ENCODE measurements at places on chromosomes 13 and 19.

DNA sequence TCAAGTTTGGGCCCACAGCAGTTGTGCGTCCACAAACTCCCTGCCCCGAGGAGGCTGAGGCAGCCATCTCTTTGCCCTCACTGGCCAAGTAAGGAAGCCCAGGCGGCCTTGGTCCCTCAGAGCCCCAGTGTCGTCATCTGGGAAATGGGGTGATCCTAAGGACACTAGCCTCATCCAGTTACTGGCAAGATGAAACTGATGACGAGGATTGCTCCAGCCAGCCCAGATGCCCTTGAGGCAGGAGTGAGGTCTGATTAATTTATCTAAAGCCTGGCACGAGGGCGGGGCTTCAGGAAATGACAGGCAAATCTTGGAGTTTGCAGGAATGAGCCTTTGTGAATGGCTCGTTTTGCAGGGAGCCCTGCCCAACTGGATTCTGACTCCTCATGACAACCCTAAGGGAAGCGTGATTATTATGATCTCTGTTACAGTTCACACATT, 5.6 kb downstream of the LIPE start:
- peaks cover 13% of the 10 kb centered on the region for H3K36me3 ChIP-seq
- H3K4me1 ChIP-seq: peaks cover 38% of the 10 kb centered on the region
- no peak overlapping the region for H3K27ac ChIP-seq
- peaks cover 29% of the 10 kb centered on the region for H3K27me3 ChIP-seq
- no peak for DNase-seq

DNA sequence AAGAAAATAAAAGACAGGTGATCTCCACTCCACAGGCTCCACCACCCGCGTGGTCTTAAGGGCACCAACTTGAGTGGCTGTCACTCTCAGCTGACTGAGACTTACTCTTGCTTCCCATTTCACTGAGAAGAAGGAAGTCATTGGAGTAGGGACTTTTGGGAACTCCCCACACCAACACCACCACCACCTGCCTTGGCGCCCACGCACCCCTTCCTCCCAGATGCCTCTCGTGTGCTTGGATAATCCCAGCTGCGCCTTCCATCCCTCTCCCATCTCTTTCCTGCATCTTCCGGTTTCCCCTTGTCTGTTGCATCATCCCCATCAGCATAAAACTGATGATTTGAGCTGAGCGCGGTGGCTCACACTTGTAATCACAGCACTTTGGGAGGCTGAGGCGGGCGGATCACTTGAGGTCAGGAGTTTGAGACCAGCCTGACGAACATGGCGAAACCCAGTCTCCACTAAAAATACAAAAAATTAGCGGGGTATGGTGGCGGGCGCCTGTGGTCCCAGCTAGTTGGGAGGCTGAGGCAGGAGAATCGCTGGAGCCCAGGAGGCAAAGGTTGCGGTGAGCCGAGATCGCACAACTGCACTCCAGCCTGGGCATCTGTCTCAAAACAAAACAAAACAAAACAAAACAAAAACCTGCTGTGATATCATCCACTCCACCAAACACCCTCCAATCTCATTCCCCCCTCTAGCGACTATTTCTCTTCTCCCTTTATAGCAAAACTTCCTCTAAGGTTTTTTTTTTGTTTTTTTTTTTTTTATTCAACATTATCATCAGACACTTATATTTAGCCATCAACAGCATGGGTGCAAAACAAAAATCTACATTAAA, 25.5 kb downstream of the AP2S1 start:
- H3K27ac ChIP-seq: peak overlapping the region; percentile 54
- no peak overlapping the region for H3K4me3 ChIP-seq
- peaks cover 31% of the 10 kb centered on the region for H3K4me1 ChIP-seq

GRCh38 chr19:18603958-18604819, 2.4 kb downstream of the CRLF1 start:
- DNase-seq: no peak
- H3K27me3 ChIP-seq: peaks cover 81% of the 10 kb centered on the region
- no peaks in the 10 kb centered on the region for H3K36me3 ChIP-seq
- H3K4me1 ChIP-seq: peaks cover 35% of the 10 kb centered on the region
- H3K4me3 ChIP-seq: no peak overlapping the region

DNA sequence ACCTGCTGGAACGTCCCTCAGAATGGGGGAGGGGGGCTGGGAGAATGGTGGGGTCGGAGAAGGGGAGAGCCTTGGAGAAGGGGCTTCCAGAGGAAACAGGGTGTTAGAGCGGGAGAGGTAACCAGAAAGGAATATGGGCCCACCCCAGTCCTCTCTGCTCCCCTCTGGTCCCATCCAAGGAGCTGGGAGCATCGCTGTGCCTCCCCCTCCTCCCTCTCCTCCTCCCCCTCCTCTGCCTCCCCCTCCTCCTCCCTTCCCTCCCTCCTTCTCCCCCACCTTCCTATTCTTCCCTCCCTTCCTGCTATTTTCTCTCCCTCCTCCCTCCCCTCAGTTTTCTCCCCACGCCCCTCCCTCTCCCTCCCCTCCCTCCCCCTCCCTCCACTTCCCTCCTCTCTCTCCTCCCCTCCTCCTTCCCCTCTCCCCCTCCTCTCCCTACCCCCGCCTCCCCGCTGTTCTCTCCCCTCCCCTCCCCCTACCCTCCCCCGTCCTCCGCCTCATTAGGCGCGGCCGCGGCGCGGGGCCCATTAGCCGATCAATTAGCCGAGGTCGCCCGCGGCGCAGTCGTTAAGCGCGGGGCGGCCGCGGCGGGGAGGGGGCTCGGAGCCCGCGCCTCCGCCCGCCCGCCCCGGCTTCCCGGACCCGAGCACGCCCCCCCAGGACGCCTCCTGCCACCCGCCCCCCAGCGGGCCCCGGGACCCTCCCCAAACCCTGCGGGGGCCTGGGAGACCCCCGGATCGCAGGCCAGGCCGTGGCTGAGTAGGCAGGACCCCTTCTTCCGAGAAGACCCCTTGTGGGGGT, 15.4 kb downstream of the TLE5 start:
- peak; percentile 62 for DNase-seq
- H3K36me3 ChIP-seq: no peaks in the 10 kb centered on the region
- H3K27me3 ChIP-seq: peaks cover 83% of the 10 kb centered on the region
- H3K4me1 ChIP-seq: peaks cover 18% of the 10 kb centered on the region
- no peak overlapping the region for H3K27ac ChIP-seq
- no peak overlapping the region for H3K4me3 ChIP-seq

GRCh38 chr19:17755977-17756670, 4.8 kb downstream of the FCHO1 start:
- H3K4me1 ChIP-seq: peaks cover 20% of the 10 kb centered on the region
- DNase-seq: peak; percentile 84
- H3K27me3 ChIP-seq: no peaks in the 10 kb centered on the region
- H3K36me3 ChIP-seq: no peaks in the 10 kb centered on the region
- no peak overlapping the region for H3K4me3 ChIP-seq

DNA sequence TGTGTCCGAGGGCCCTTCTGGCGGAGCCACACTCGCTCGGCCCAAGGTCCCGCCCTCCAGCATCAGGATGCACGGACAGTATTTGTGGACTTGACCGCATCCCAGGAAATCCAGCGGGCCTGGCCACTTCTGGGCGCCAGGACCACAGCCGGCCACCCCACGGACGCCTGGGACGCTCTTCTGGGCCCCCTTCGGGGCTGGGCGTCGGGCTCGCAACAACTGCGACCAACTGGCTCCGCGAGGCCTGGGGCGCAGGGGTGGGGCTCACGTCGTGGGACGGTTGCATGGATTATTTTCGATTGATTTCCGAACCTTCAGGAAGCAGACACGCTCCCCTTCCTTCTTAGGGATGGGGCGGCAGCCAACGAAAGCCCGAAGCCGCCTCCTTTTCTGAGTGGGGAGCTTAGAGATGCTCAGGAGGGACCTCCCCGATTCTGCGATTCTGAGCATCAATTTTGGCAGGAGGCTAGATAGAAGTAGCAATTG, 521 bp upstream of the NUP58 start:
- H3K36me3 ChIP-seq: peaks cover 30% of the 10 kb centered on the region
- peaks cover 41% of the 10 kb centered on the region for H3K27me3 ChIP-seq
- no peak for DNase-seq
- peak overlapping the region; percentile 95 for H3K4me3 ChIP-seq
- peaks cover 27% of the 10 kb centered on the region for H3K4me1 ChIP-seq
- no peak overlapping the region for H3K27ac ChIP-seq

DNA sequence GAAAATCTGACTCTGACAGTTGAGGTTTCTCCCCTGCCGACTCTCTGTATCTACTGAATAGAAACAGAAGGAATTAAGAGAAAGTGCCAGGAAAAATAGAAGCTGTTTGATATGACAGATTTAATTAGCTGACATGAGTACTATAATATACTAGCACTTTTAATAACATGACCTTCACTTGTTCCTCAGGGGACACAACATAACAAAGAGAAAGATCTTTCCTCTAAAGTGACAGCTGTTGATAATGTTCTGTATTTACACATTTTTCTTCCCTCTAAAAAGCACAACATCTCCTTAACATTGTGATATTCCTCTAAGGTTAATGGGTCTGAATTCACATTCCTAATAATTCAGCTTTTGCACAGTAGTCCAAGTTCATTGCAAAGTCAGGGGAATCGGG, 1136.0 kb downstream of the PCDH17 start:
- no peak for DNase-seq
- no peaks in the 10 kb centered on the region for H3K27me3 ChIP-seq
- H3K4me3 ChIP-seq: no peak overlapping the region
- peaks cover 25% of the 10 kb centered on the region for H3K4me1 ChIP-seq

GRCh38 chr19:14974488-14974887, 5.2 kb downstream of the SLC1A6 start:
- no peak for DNase-seq
- no peak overlapping the region for H3K4me3 ChIP-seq
- H3K27me3 ChIP-seq: peaks cover 22% of the 10 kb centered on the region
- H3K27ac ChIP-seq: no peak overlapping the region
- peaks cover 20% of the 10 kb centered on the region for H3K36me3 ChIP-seq

- H3K27ac ChIP-seq: no peak overlapping the region
- no peak for DNase-seq
- peaks cover 3% of the 10 kb centered on the region for H3K36me3 ChIP-seq
- H3K4me1 ChIP-seq: peaks cover 7% of the 10 kb centered on the region
- peaks cover 3% of the 10 kb centered on the region for H3K27me3 ChIP-seq
- H3K4me3 ChIP-seq: no peak overlapping the region
Measured at GRCh38 chr13:48782429-48782840, 128.7 kb downstream of the CYSLTR2 start.

DNA sequence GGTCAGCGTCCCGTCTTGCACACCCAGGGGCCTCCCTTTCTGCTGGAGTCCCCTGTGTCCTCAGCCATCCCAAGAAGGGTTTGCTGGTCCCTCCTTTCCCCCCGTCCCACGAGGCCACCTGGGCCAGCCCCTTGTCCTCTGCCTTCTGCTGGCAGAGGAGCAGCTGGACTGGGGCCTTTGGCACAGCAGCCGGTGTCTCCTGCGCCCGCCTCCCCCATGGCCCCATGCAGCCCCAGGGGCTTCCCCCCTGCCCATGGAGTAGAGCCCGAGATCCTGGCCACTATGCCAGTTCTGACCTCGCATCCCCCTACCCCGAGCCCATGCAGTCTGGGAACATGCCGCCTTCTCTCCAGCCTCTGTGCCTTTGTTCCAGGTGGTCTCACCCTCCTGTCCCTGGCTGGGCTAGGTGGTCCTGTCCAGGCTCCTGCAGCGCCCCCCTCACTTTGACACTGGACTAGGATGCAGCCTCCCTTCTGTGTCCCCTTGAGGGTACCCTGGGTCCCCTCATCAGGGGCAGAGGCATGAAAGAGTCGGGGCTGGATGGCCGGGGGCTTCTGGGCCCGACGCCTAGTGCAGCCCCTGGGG, 5.7 kb upstream of the GARIN5A start:
- peaks cover 10% of the 10 kb centered on the region for H3K4me1 ChIP-seq
- H3K27ac ChIP-seq: no peak overlapping the region
- no peak for DNase-seq
- no peak overlapping the region for H3K4me3 ChIP-seq
- peaks cover 49% of the 10 kb centered on the region for H3K36me3 ChIP-seq

DNA sequence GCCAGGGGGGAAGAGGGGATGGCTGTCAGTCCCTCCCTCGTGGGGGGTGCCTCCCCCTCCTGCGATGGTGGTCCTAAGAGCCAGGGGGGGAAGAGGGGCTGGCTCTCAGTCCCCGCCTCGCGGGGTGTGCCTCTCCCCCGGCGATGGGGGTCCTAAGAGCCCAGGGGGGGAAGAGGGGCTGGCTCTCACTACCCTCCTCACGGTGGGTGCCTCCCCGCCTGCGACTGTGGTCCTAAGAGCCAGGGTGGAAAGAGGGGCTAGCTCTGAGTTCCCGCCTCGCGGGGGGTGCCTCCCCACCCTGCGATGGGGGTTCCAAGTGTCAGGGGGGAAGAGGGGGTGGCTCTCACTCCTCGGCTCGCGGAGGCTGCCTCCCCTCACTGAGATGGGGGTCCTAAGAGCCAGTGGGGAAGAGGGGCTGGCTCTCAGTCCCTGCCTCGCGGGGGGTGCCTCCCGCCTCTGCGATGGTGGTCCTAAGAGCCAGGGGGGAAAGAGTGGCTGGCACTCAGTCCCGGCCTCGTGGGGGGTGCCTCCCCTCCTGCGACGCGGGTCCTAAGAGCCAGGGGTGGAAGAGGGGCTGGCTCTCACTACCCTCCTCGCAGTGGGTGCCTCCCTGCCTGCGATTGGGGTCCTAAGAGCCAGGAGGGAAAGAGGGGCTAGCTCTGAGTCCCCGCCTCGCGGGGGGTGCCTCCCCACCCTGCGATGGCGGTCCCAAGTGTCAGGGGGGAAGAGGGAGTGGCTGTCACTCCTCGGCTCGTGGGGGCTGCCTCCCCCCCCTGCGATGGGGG, 2325.6 kb upstream of the PCDH20 start:
- peaks cover 5% of the 10 kb centered on the region for H3K4me1 ChIP-seq
- H3K27me3 ChIP-seq: no peaks in the 10 kb centered on the region
- H3K4me3 ChIP-seq: no peak overlapping the region

DNA sequence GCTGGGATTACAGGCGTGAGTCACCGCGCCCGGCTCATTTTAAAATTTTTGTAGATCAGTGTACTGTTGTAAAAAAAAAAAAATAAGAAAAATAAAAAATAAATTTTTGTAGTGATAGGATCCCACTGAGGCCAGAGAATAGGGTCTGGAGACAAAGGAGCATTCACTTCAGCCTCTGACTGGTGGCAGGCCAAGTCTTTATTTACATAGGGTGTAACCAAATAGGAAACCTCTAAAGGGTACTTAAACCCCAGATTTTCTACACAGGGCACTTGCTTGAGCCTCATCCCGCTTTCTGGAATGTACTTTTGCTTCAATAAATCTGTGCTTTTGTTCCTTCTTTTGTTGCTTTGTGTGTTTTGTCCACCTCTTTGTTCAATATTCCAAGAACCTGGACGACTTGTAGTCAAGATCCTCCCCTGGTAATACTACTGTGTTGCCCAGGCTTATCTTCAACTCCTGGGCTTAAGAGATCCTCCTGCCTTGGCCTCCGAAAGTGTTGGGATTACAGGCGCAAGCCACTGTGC, 2.1 kb upstream of the PDCD2L start:
- no peak overlapping the region for H3K4me3 ChIP-seq
- no peak for DNase-seq
- peaks cover under 1% of the 10 kb centered on the region for H3K4me1 ChIP-seq
- H3K27me3 ChIP-seq: no peaks in the 10 kb centered on the region
- peaks cover 40% of the 10 kb centered on the region for H3K36me3 ChIP-seq
